ENCODE measurements at places on chromosomes 2 and 18.
A peak's percentile ranks its signal among the peaks of the same experiment; 100 is the strongest.

GRCh38 chr2:643334-643733 is 33.9 kb downstream of the TMEM18 start:
- no peak for DNase-seq

GRCh38 chr18:49738721-49739120 is 74.6 kb downstream of the ACAA2 start:
- peak; percentile 29 for DNase-seq

DNA sequence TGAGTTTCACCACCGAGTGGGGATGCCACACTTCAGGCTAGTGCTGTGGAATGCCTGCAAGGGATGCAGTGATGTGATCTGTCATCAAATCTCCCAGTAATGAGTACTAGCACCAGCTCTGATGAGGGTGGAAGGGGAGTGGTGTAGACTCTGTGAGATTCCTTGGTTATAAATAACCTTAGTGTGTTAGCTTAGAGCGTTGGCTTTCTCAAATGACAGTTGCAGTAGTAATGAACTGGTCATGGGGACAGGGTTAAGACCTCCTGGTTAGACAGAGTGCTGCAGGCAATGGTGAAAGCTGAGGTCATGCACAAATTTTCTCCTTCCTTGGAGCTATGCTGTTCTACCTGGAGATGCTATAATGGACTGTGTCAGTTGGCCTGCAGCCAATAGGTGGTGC is 1063.4 kb upstream of the CRIM1 start:
- no peak for DNase-seq

DNA sequence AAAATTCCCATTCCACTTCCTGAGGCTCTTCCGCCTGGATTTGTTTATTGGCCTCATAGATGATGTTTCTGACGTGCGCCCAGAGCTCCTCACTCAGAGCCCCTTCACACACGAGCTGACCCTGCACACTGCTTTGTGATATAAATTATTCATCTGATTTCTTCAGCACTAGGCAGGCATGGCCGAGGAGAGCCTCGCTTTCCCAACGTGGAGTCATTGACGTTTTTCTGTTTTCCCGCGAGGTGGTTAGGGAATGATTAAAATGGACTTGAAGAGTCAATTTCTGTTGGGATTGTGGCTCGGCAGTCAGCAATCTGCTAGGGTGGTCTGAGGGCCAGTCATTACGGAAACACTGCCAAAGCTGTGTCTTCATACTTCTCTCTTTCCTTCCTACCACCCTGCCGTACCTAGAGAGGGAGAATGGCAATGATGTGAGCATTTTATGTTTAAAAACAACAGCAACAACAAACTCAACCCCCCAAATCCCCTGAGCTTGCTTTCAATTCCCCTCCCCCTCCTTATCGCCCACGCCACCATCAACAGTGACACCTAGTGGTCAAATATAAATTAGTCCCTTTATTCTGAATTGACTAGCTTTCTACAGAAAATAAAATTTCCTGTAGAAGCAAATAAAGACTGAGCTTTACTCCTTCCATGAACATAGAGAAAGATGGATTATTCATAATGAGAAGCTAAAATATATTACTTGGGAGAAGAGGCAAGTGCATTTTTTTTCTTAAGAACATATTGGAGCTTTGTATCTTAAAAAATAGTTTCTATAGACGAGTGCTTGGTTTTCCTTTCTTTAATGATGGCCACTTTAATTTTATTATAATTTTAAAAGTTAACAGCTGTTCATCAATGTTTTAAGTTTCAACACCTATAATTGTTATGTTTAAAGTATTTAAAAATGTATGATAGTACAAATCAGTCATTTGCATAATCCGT is 285.1 kb downstream of the MTX2 start:
- DNase-seq: peak; percentile 84

DNA sequence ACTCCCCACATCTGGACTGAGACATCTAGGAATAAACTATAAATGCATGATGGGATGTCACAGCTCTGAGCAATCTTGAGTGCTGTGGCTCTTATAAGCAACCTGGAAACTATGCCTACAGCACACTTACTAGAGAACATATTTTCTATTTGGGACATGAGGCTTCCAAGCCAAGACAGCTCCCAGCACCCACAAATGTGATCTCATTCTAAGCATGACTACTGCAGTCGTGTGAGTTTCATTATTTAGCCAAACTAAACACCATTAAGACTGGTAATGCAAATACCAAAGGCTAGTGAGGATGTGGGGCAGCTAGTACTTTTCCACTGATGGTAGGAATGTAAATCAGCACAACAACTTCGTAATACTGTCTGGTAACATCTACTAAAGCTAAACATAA is 72.5 kb downstream of the RTTN start:
- DNase-seq: no peak

DNA sequence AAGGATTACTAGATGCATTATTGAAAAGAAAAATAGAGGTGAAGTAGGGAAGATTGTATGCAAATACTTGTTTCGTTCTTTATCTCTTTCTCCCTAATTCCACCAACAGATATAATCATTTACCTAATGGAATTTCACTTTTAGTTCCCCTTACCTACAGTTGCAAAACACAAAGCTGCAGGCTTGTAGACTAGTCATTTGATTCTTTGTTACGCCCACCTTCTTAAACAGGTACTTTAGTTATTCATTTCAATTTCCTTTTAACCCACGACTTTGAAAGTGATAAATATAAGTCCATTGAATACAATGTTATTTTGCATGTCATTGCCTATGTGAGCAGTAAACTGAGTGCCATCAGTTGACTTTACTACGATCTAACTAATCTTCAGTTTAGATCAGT is 3.9 kb upstream of the HRH4 start:
- DNase-seq: no peak

GRCh38 chr2:233593201-233593600 is 24.2 kb upstream of the UGT1A8 start:
- no peak for DNase-seq

DNA sequence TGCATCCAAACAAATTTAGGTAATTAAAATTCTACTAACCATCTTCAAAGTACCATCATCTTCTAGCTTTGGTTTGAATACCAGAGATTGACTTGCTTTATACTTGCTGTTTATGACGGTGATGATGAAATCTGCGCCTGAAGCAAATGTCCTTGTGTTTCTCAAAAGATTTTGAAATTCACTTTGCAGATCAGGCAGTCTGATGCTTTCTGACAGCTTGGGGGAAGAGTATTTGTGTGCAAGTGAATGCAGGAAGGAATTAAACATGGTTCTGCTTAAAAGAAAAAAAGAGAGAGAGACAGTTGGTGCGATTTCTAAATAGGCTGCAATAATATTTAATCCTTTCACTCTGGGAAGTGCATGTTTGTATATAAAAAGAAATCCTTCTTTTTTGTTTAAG is 29.6 kb downstream of the CSRNP3 start:
- no peak for DNase-seq

GRCh38 chr18:43278355-43278754 is 1.1 kb upstream of the SYT4 start:
- DNase-seq: peak; percentile 40

- no peak for DNase-seq
Measured at GRCh38 chr18:11323359-11323819, 174.0 kb upstream of the PIEZO2 start.

GRCh38 chr2:150309311-150310080 is 178.0 kb downstream of the RND3 start:
- no peak for DNase-seq

DNA sequence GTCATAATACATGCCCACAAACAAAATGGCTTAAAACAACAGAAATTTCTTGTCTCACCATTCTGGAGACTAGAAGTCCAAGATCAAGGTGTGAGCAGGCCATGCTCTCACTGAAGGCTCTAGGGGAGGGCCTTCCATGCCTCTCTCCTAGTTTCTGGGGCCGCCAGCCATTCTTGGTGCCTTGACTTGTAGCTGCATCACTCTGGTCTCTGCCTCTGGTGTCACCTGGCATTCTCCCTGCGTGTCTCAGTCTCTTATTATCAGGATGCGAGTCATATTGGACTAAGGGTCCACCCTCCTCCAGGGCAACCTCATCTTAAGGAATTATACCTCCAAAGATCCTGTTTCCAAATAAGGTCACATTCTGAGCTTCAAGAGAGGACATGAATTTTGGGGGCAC is 76.1 kb downstream of the KCNF1 start:
- DNase-seq: no peak

GRCh38 chr2:173943738-173944137 is 21.4 kb downstream of the SP3 start:
- no peak for DNase-seq

GRCh38 chr2:240159251-240159839 is 18.9 kb upstream of the OTOS start:
- DNase-seq: peak; percentile 15

GRCh38 chr18:2969695-2970094 is 43.2 kb downstream of the LPIN2 start:
- DNase-seq: no peak

GRCh38 chr2:61538920-61539520 is 864 bp upstream of the XPO1 start:
- DNase-seq: peak; percentile 82

- DNase-seq: no peak
Measured at GRCh38 chr2:135620198-135620597, 88.9 kb downstream of the R3HDM1 start.

DNA sequence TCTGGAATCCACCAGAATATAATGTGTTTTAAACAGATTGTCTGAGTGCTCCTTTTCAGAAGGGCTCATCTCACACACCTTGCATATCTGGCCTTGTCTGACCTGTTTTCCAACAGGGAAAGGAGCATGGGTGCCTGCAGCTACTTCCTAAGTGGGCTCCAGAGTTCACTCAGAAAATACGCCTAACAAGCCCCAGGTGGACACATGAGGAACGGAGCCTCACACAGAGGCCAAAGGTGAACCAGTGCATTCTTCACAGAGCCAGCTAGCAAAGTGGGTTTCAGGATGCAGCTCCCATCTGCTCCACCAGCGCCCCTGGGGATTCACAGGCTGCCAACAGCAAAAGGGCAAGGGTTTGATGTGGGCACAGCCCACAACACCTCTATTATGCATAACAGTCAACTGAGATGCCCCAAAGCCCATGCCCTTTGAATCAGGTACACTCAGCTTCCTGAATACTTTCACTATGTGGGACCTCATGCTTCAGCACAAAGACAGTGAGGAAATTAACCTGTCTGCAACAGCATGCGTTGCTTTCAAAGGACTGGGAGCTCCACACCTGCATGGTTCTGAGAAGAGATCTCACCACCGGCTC is 86.6 kb downstream of the CCBE1 start:
- DNase-seq: no peak

DNA sequence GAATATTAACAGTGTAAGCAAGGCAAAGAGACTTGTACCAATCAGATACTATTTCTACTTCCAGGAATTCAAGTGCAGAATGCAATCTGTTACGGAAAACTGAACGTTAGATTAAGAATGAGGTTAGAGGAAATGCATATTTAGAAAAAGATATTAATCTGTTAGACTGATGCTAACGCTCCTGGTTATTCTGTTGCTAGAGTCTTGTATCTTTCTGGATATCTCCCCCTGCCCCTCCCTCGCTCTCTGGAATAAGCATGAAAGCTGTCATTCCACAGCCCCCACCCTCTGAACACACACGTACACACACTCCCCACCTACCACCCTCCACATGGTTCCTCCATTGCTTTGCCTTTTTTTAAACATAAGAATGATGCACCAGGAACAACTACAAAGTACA is 24.1 kb downstream of the FIGN start:
- DNase-seq: no peak

- no peak for DNase-seq
Measured at GRCh38 chr2:179180242-179180641, 84.4 kb downstream of the SESTD1 start.

GRCh38 chr2:150478200-150478974 is 9.1 kb downstream of the RND3 start:
- no peak for DNase-seq

- DNase-seq: no peak
Measured at GRCh38 chr18:21303445-21303844, 61.4 kb downstream of the GREB1L start.

- no peak for DNase-seq
Measured at GRCh38 chr2:54757500-54757899, 34.0 kb downstream of the EML6 start.
